Immature natural killer cell (primary cell): ENCODE measurements at places on chromosomes 11 and 22. TPM values are rescaled to one million over a fixed set of nuclear protein-coding genes. Genes with fewer than 3 reads are reported as not detected.

A4GALT gene
- 0.38 TPM for polyA plus RNA-seq

NRIP3 gene
- not detected for polyA plus RNA-seq

GGT5 gene
- polyA plus RNA-seq, result not detected

GRCh38 chr11:64718084-64718779, 4.8 kb downstream of the NRXN2 start:
- H3K4me3 ChIP-seq, result no peak overlapping the region
- no peaks in the 10 kb centered on the region for H3K36me3 ChIP-seq
- peaks cover 13% of the 10 kb centered on the region for H3K27me3 ChIP-seq

- H3K27me3 ChIP-seq, result no peaks in the 10 kb centered on the region
- no peaks in the 10 kb centered on the region for H3K36me3 ChIP-seq
- H3K4me1 ChIP-seq, result no peaks in the 10 kb centered on the region
Observed at GRCh38 chr22:49017482-49018329, 810.0 kb downstream of the BRD1 start.

DNA sequence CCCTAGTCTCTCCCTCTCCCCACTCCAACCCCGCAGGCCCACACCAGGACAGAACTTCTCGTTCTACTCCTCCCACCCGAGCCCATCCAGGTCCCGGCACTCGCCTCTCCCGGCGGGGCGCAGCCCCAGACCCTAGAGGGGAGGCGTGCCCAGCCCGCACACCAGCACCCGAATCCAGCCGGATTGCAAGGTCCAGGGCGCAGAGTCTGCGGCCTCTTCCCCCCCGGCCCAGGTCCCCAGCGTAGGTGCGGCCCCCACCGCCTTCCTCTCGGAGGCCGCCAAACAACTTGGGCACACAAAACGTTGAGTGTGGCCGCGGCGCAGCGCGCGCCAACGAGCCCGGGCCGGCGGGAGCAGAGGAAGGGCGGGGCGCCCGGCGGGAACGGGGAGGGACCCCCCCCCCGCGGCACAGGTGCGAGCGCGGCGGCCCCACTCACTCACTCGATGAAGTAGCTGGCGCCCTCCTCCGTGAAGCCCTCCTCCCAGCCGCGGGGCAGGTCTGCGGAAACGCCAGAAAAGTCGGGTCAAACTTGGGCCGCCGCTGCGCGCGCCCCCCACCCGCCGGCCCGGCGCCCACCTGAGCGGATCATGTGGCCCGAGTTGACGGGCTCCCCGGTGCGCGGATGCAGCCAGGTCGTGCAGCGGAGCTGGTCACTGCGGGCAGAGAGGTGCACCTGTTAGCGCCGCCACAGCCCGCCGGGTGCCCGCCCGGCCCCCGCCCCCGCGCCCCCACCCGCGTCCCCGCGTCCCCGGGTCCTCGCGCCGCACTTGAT, 480 bp downstream of the PLEKHA7 start:
- H3K4me3 ChIP-seq, result peak overlapping the region; percentile 65
- peaks cover 11% of the 10 kb centered on the region for H3K27me3 ChIP-seq
- H3K4me1 ChIP-seq, result peaks cover 4% of the 10 kb centered on the region
- no peak for DNase-seq
- H3K27ac ChIP-seq, result no peak overlapping the region

- H3K27ac ChIP-seq, result no peak overlapping the region
- H3K4me1 ChIP-seq, result no peaks in the 10 kb centered on the region
- H3K36me3 ChIP-seq, result peaks cover 8% of the 10 kb centered on the region
- DNase-seq, result no peak
Observed at GRCh38 chr11:19226378-19227195, 14.2 kb downstream of the E2F8 start.

- no peaks in the 10 kb centered on the region for H3K4me1 ChIP-seq
- DNase-seq, result no peak
- no peaks in the 10 kb centered on the region for H3K36me3 ChIP-seq
- H3K27me3 ChIP-seq, result no peaks in the 10 kb centered on the region
Observed at GRCh38 chr11:40188848-40189247, 1270.6 kb downstream of the LRRC4C start.

DNA sequence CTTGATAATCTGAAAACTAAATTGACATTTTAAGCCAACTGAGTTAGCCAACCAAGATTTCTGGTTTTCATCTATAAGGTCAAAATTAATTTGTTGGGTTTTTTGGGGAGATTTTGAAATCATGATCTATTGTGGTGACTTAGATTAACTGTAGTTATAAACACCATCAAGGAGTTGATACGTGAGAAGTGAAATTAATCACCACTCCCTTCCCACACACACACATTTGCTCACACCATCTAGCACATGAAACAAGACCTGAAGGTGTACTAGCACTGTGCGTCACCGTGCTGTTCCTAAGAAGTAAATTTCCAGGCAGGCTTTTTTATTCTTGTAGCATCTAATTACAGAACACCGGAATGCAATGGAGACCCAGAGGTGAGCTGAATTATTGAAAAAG, 2.1 kb downstream of the OR5B21 start:
- peaks cover 9% of the 10 kb centered on the region for H3K36me3 ChIP-seq
- H3K4me3 ChIP-seq, result no peak overlapping the region
- DNase-seq, result no peak
- no peak overlapping the region for H3K27ac ChIP-seq
- no peaks in the 10 kb centered on the region for H3K4me1 ChIP-seq

DNA sequence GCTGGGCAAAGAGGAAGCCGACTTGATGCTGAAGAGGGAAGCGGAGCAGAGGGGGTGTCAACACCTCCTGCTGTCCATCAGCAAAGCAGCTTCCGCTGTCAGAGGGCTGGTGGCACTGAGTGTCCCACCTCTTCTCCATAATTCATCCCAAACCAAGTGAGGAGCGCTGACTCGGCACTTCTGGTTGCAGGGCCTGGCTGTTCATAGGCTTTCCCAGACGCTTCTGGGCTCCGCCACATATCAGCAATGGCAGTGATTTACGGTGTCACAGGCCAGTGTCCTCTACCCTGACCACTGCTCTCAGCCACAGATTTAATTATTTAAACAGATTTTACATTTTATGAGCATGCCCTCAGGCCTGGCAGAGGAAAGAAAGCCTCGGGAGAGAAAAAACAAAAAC, 70.1 kb upstream of the TENM4 start:
- no peak for DNase-seq
- no peaks in the 10 kb centered on the region for H3K27me3 ChIP-seq
- no peaks in the 10 kb centered on the region for H3K36me3 ChIP-seq
- H3K4me3 ChIP-seq, result no peak overlapping the region

DNA sequence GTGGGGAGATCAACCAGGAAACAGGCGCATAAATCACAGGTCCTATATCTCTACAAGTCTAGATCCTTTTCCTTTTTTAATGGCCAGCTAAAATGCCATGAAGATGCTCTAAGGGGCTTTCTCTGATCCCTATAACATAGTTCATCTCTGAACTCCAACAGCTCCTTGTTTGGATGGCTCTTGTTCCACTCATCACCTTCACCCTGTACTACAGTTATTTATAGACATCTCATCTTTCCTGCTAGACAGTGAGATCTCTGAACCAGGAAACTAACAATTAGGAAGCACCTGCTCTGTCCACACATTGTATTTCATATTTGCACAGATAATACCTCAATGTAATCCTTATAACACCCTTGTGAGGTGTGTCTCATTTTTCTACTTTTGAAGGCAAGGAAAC, 31.6 kb downstream of the KCNA4 start:
- peaks cover 1% of the 10 kb centered on the region for H3K27me3 ChIP-seq
- no peak overlapping the region for H3K27ac ChIP-seq
- no peaks in the 10 kb centered on the region for H3K4me1 ChIP-seq

GRCh38 chr22:19174106-19175025, 4.2 kb downstream of the SLC25A1 start:
- peaks cover 29% of the 10 kb centered on the region for H3K4me1 ChIP-seq
- no peak for DNase-seq
- H3K36me3 ChIP-seq, result no peaks in the 10 kb centered on the region
- no peak overlapping the region for H3K27ac ChIP-seq
- peaks cover 19% of the 10 kb centered on the region for H3K27me3 ChIP-seq

DNA sequence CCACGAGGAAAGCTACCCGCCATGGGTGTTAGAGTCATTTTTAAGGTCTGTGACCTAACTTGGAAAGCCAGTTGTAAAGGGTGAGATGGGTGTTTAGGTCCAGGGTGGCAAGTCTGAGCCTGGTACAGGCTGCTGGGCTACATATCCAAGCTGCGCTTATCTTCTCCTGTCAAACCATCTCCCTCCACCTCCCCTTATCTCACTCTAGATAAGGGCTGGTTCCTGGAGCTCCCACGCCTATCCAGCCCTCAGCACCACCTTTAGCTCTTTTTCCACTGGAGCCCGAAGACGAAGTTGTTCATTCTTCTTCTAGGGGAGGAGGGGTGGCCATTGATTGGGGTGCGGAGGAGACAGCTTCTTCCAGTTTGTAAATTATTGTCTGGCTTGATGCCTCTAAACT, 48.5 kb downstream of the MICAL2 start:
- peaks cover 7% of the 10 kb centered on the region for H3K36me3 ChIP-seq
- H3K27me3 ChIP-seq, result no peaks in the 10 kb centered on the region
- H3K27ac ChIP-seq, result no peak overlapping the region
- H3K4me1 ChIP-seq, result peaks cover 34% of the 10 kb centered on the region
- DNase-seq, result no peak
